Activated naive CD4-positive, alpha-beta T cell treated with Interleukin-2 at 50 U/mL for 16 hours (primary cell): ENCODE measurements at places on chromosomes 11 and 22.

GRCh38 chr11:35337914-35338305 is 81.4 kb downstream of the SLC1A2 start:
- no peak for DNase-seq

GRCh38 chr22:35102663-35103062 is 36.7 kb downstream of the ISX start:
- no peak for DNase-seq

DNA sequence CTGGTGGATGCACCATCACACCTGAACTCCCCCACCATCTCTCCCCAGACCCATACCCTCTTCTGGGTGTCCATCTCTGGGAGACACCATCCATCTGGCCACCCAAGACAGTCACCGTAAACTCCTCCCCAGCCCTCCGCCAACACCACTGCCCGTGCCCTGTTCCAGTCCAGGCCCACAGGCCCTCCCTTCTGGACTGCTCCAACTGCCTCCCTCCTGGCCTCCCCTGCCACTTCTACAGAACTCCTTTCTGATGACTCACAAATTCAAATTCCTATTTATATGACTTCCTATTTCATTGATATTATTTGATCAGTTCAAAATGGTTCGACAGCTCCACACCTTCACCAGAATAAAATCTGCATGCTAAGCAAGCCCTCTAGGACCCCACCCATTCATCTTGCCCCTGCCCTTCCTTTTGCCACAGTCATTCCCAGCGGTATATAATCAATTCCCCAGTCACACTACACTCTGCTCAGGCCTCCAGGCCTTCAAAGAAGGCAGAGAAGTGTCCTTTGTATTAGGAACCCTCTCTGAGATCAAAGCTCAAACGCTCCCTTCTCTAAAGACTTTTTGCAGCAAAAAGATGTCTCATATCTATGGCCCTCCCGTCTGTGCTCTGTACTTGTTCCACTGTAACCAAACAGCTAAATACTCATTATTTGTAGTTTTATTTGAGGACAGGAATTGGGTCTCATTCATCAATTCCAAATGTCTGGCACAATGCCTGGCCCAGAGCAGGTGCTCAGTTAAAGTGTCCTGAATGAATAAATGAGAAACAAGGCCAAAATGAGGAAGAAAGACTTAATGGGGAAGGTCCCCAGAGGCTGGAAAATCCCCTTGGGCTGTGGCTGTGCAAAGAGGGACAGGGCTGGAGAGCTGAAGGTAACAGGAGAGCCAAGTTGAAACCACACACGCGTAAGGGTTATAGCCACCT is 29.0 kb downstream of the MYH9 start:
- no peak for DNase-seq

DNA sequence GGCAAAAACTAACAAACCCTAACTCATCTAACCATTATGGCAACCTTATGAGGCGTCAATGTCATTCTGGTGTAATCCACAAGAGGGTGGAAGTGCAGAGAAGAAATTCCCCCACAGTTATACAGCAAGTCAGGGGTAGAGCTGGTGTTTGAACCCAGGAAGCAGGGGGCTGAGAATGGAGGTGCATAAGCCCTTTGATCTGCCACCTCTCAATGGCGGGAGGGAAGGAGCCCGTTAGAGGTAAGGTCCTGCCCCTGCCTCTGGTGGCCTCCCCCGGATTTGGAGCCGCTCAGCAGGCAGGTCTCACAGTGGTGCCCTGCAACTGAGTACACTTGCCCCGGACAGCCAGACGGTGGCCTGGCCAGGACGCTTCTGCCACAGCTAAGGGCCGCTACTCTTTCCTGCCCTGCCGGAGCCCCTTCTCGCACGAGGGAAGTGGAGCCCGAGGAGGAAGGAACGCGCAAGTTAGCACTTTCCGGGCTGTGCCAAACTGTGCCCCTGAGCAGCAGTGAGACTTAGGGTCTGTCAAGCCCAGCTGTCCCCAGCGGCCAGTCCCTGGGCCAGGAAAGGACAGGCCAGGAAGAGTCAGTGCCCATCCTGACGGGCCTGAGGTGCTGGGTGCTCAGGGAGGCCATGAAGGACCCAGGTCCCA is 1.1 kb downstream of the FXYD2 start:
- DNase-seq = no peak

GRCh38 chr11:125348674-125349309 is 147.3 kb downstream of the FEZ1 start:
- DNase-seq = peak; percentile 42

DNA sequence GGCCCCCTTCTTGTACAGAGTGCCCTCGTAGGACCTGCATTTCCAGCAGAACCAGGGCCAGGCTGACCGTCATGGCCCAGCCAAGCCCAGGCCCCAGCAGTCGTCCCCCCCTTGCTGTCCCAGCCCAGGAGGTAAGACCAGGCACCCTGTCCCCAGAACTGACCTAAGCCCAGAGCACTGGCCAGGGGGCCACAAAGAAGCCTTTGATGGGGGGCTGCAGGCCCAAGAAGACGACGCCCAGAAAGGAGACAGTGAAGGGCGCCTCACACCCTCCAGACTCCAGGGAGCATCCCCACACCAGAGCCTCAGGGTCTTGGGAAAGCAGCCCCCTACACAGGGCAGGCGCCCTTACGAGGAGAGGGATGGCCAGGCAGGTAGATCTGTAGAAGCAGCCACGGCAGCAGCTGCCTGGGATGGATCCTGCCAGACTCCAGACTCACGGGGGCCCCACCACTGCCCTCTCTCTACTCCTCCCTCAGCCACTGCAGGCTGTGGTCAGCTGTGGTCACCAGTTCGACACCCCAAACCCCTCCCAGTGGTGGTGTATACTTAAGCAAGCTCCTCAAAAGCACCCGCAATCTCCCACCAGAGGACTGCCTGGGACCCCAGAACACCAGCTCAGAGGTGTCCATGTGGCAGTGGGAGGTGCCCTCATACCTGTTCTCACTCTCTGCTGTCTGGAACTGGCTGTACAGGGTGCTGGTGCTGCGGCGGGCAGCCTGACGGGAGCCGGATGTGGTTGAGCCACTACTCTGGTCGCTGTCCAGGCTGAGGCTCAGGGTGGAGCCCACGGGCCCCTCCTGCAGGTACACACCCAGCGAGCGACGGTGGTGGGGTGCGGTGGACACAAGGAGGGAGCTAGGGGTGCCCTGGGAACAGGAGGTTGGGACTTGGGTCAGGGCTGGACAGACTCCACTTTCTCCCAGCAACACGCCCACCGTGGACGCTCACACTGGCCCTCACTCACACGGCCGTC is 27.0 kb downstream of the SBF1 start:
- DNase-seq = no peak

GRCh38 chr11:83033371-83033770 is 38.3 kb downstream of the RAB30 start:
- DNase-seq = no peak

GRCh38 chr11:47572715-47573255 is 6.0 kb downstream of the KBTBD4 start:
- DNase-seq = no peak

DNA sequence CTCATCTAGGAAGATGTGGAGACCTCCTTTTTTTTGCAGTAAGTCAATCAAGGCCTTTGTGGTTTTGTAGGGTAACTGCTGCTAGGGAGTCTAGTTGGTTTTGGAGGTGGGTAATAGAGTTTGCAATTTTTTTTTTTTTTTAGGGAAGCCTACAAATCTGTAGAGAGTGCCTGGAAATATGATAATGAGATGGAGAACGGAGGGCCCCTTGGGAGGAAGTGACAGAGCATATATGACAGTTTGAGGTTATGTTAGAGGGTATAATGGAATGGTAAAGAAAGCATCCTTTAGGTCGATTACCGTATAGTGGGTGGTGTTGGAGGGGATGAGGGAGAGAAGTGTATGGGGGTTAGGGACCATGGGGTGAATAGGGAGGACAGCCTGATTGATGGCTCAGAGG is 98.3 kb downstream of the ELP4 start:
- no peak for DNase-seq

GRCh38 chr11:118838905-118839553 is 44.7 kb upstream of the CXCR5 start:
- no peak for DNase-seq

DNA sequence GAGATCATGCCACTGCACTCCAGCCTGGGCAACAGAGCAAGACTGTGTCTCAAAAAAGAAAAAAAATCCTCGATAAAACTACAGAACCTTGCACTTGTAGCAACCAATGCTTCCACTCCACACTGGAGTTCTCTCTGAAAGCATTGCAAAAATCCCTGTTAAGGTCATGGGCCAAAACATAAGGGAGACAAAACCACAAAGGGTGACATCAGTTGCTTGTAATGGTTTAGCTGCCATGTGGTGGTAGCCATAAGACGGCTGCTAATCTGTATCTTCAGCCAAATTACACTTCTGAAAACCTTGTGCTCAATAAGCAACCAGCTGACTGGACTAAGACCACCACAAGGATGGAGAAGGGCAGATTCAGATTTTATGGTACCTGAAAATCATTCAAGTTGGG is 20.6 kb upstream of the TPH1 start:
- no peak for DNase-seq
